ENCODE measurements at places on chromosomes 2 and 18.

GRCh38 chr18:39761273-39761672, 2193.8 kb upstream of the PIK3C3 start:
- no peak overlapping the region for H3K4me3 ChIP-seq
- H3K36me3 ChIP-seq: no peaks in the 10 kb centered on the region
- H3K27me3 ChIP-seq: no peaks in the 10 kb centered on the region

DNA sequence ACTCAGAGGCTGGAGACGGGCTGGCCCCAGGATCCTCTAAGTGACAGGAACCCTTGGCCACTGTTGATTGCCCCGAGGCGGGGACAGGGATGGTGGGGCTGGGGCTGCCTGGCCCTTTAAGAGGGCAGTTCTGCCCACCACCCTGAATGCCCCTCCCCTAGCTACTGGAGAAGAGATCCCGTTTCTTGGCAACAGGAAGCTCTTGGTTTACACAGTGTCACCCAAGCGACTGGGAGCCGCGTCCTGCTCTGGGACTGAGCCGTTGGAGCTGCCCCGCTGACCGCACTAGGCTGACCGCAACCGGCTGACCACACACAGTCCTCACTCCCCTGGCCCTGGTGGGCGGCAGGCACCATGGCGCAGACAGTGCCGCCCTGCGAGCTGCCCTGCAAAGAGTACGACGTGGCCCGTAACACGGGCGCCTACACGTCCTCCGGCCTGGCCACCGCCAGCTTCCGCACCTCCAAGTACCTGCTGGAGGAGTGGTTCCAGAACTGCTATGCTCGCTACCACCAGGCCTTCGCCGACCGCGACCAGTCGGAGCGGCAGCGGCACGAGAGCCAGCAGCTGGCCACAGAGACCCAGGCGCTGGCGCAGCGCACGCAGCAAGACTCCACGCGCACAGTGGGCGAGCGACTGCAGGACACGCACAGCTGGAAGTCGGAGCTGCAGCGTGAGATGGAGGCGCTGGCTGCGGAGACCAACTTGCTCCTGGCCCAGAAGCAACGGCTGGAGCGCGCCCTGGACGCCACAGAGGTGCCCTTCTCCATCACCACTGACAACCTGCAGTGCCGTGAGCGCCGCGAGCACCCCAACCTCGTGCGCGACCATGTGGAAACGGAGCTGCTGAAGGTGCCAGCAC, at the start of gene TEKT4:
TEKT4 (plus strand) TSS at position 205 of the 862 bp plus-strand sequence; CDS start at position 355, 150 bp downstream.
- no peak within 1 kb of the TSS for H3K27ac ChIP-seq
- H3K4me1 ChIP-seq: no peaks in the 10 kb centered on the region
- H3K27me3 ChIP-seq: peaks cover 22% of the 10 kb centered on the region
- peak within 1 kb of the TSS; percentile 40 for H3K4me3 ChIP-seq
- no peaks in the 10 kb centered on the region for H3K36me3 ChIP-seq
- no peak for DNase-seq

DNA sequence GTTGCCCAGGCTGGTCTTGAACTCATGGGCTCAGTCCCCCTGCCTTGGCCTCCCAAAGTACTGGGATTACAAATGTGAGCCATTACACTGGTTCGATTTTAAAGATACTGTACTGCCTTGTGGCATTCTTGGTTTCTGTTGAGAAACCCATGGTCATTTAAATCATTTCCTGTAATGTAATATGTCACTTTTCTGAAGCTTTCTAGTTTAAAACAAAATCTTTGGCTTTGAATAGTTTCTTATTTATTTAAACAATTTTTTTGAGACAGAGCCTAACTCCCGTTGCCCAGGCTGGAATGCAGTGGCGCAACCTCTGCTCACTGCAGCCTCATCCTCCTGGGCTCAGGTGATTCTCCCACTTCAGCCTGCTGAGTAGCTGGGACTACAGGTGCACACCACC, 8.9 kb downstream of the ZNF512 start:
- no peak for DNase-seq
- no peak overlapping the region for H3K4me3 ChIP-seq
- no peaks in the 10 kb centered on the region for H3K27me3 ChIP-seq
- no peak overlapping the region for H3K27ac ChIP-seq
- peaks cover 18% of the 10 kb centered on the region for H3K36me3 ChIP-seq

- no peaks in the 10 kb centered on the region for H3K36me3 ChIP-seq
- no peak for DNase-seq
- no peak overlapping the region for H3K4me3 ChIP-seq
- H3K27me3 ChIP-seq: peaks cover 4% of the 10 kb centered on the region
- no peak overlapping the region for H3K27ac ChIP-seq
- peaks cover 5% of the 10 kb centered on the region for H3K4me1 ChIP-seq
These were observed 66.3 kb upstream of the DARS1 start for GRCh38 chr2:136051725-136052048.

DNA sequence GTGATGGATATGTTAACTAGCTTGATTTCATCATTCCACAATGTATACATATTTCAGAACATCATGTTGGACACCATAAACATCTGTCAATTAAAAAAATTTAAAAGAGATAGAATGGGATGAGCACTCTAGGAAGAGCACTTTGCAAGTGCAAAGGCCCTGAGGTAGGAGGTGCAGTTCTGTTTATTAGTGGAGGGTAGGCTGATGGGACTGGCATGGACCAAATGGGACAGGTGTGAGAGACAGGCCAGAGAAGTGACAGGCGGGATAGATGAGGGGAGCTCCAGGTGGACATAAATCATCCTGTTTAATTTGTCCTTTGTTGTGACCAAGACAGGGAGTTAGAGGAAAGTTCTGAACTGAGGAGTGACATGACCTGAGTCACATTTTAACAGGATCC, 477.9 kb downstream of the TSN start:
- no peak overlapping the region for H3K27ac ChIP-seq
- H3K4me1 ChIP-seq: peaks cover 4% of the 10 kb centered on the region

DNA sequence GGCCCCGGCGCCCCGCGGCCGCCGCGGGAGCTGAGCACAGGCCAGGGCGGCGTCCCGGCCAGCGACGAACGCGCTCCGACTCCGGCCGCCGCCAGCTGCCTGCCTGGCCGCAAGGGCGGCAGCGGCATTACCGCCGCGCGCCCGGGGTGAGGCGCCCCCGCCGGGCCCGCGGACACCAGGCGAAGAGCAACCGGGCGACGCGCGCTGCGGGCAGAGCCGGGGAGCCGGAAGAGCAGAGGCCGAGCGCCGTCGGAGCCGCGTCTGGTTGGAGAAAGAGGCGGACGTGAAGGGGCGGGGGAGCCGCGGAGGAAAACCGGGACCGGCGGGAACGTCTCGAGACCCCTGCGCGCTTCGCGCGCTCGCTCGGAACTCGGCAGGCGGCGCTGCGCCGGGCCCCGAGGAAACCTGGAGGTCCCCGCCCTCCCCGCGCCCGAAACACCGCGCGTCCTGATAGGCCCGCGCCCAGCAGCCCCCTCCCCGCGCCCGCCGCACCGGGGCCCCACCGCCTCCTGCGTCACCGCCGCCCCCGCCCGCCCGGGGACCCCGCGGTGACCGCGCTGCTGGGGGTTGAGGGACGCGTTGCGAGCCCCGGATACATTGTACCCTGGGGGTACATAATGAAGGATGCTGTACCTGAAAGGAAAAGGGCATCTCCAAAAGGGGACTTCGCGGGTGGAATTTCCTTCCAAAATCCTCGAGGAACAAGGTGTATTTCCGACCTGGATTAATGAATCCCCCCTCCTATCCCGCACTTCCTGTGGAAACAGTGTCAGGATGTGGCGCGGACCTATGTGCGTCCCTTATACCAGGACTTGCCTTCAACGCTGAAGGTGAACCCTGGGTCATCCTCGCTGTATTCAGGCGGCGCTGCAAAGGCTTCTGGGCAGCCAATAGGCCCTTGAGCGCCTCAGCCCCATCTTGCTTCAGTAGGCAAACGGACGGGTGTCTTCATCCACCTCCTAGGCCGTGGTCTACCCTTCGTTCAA, 1.0 kb upstream of the B4GALT6 start:
- H3K27me3 ChIP-seq: no peaks in the 10 kb centered on the region
- peak; percentile 92 for DNase-seq
- no peaks in the 10 kb centered on the region for H3K4me1 ChIP-seq
- peak overlapping the region; percentile 75 for H3K4me3 ChIP-seq
- peak overlapping the region; percentile 52 for H3K27ac ChIP-seq

DNA sequence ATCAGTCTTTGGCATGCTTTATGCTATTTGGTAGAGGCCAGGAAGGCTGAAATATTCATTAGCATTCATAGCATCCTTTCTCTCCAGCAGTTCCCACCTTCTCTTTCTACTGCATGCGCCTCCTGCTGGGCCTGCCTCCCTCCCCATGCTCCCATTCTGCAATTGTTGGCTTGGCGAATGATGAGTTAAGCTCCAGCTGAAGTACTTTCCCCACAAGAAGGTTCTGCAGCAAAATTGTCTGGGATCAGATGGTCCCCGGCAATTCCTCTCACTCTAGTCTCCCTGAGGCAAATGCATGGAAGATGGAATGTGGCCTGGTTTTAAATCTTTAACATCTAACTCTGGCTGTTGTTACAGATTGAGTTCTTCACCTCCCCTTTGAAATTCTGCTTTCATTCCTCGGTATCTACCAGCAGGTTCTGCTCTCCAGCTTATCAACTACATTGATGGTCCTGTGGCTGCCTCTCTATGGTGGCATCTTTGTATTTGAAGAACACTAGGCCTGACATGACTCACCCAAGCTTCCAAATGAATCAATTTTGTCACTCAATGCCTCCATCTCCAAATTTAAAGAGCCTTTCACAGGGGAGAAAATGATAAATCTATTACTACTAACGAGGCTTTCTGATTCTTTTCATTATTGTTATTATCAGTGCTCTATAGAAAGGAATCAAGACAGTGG, 55.9 kb downstream of the KCTD18 start:
- H3K27ac ChIP-seq: no peak overlapping the region
- H3K4me3 ChIP-seq: no peak overlapping the region
- no peaks in the 10 kb centered on the region for H3K27me3 ChIP-seq
- H3K36me3 ChIP-seq: peaks cover 37% of the 10 kb centered on the region
- DNase-seq: peak; percentile 73
- H3K4me1 ChIP-seq: no peaks in the 10 kb centered on the region

GRCh38 chr2:229443546-229444268, 172.6 kb upstream of the PID1 start:
- H3K27ac ChIP-seq: no peak overlapping the region
- H3K4me1 ChIP-seq: no peaks in the 10 kb centered on the region
- H3K4me3 ChIP-seq: no peak overlapping the region
- no peak for DNase-seq

DNA sequence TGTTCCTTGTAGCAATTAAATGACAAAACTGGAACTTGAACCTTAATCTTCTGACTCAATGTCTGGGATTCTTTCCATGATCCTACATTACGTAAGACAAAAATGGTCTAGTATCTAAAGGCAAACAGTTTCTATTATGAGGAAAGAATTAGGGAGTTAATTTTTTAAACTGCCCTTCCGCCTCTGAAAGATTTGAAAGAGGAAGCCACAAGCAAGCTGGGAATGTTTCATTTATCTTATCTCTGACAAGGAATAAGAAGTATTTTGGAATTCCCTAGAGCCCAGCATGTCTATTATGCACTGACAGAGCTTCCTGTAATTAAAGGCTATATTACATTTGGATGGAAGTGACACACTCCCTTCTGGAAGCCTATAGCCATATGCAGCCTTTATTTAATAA, 558.8 kb upstream of the CDH2 start:
- no peak for DNase-seq
- H3K4me1 ChIP-seq: peaks cover 6% of the 10 kb centered on the region
- H3K27me3 ChIP-seq: no peaks in the 10 kb centered on the region
- H3K27ac ChIP-seq: peak overlapping the region; percentile 30

DNA sequence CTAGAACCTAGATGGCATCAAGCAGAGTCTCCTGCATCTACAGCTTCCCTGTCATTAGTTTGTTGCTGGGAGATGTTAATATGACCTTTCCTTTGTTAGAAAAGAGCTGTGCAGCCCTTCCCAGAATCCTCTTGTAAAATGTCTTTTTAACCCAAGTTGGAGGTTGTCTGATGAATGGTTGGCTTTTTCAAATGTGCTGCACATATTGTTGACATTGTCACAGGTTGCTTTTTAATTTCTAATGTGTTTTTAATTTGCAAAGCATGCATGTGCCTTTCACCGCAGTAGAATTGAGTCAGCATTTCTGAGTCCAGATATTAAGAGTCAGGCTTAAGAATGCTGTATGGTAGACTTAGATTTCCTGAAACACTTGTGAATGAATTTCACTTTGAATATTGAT, 120.8 kb downstream of the GREB1L start:
- no peak for DNase-seq
- H3K27me3 ChIP-seq: peaks cover 3% of the 10 kb centered on the region
- H3K4me1 ChIP-seq: peaks cover 10% of the 10 kb centered on the region
- peak overlapping the region; percentile 95 for H3K27ac ChIP-seq

- H3K36me3 ChIP-seq: no peaks in the 10 kb centered on the region
- H3K27me3 ChIP-seq: peaks cover 92% of the 10 kb centered on the region
- peaks cover 7% of the 10 kb centered on the region for H3K4me1 ChIP-seq
- H3K27ac ChIP-seq: no peak overlapping the region
These were observed 83.0 kb downstream of the MOGAT1 start for GRCh38 chr2:222754324-222754930.

GRCh38 chr2:41187376-41188122, 735.7 kb upstream of the SLC8A1 start:
- no peak overlapping the region for H3K27ac ChIP-seq
- DNase-seq: no peak
- H3K36me3 ChIP-seq: no peaks in the 10 kb centered on the region
- no peaks in the 10 kb centered on the region for H3K4me1 ChIP-seq

DNA sequence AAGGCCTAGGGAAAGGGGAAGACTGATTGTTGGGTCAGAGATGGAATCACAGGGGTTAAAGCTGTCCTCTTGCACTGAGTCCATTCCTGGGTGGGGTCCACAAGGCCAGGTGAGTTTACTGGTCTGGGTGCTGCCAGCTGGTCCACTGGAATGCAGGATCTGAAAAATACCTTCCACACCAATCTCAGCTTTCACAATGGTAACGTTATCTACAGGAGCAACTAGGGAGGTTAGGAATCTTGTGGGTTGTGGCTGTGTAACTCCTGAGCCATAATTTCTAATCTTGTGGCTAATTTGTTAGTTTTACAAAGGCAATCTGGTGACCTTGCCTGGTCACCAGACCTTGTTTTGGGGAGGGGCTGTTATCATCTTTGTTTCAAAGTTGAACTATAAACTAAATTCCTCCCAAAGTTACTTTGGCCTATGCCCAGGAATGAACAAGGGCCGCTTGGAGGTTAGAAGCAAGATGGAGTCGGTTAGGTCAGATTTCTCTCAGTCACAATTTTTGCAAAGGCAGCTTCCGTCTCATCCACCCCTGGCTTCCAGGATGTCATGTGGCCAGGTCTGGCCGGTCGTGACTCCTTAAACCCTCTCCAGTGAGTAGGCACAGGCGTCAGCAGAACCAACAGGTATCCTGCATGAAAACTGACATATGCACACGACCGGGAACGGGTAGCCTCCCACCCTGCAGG, 123.3 kb upstream of the SH3BP4 start:
- no peaks in the 10 kb centered on the region for H3K4me1 ChIP-seq
- no peak for DNase-seq
- H3K4me3 ChIP-seq: no peak overlapping the region
- H3K27ac ChIP-seq: no peak overlapping the region
- no peaks in the 10 kb centered on the region for H3K36me3 ChIP-seq
